Activated CD4-positive, alpha-beta memory T cell treated with anti-CD3 and anti-CD28 coated beads, Interleukin-2, amount 10 ng/mL, durations not matched to agents 7 days and 5 days (primary cell): ENCODE measurements at places on chromosomes 16 and 17. TPM values are rescaled to one million over a fixed set of nuclear protein-coding genes. Genes with fewer than 3 reads are reported as not detected.

The SCARF1 gene
- total RNA-seq, result 3.2 TPM

The YBX2 gene
- total RNA-seq, result 1.5 TPM

The FNDC8 gene
- not detected for total RNA-seq

The ACSM2A gene
- total RNA-seq, result not detected

The SLC6A4 gene
- total RNA-seq, result 0.18 TPM

The CYBC1 gene
- 313 TPM for total RNA-seq

The KRT27 gene
- not detected for total RNA-seq

The HBA1 gene
- total RNA-seq, result not detected

The CYBA gene
- 580 TPM for total RNA-seq

The TOP3A gene
- total RNA-seq, result 51.4 TPM

The C16orf46 gene
- not detected for total RNA-seq

The HP gene
- not detected for total RNA-seq

The TBC1D3G gene
- total RNA-seq, result not detected

The NOL11 gene
- 34.4 TPM for total RNA-seq

The TBC1D26 gene
- total RNA-seq, result not detected

The GPR142 gene
- 0.15 TPM for total RNA-seq

The GPRC5C gene
- 1.2 TPM for total RNA-seq

The SMARCE1 gene
- total RNA-seq, result 102 TPM

The CNOT1 gene
- 226 TPM for total RNA-seq

The C16orf96 gene
- total RNA-seq, result 0.05 TPM

The KRTAP4-5 gene
- not detected for total RNA-seq

The CCL4L2 gene
- total RNA-seq, result 4.0 TPM

The CCL16 gene
- total RNA-seq, result not detected

The C16orf87 gene
- total RNA-seq, result 19.6 TPM

The TRPV3 gene
- 0.13 TPM for total RNA-seq

The COL1A1 gene
- 0.50 TPM for total RNA-seq

The METTL9 gene
- total RNA-seq, result 86.1 TPM

The MAF gene
- total RNA-seq, result 281 TPM

The TRIM72 gene
- 0.03 TPM for total RNA-seq
